ENCODE measurements at places on chromosomes 11 and 22.
A peak's percentile ranks its signal among the peaks of the same experiment; 100 is the strongest.

DNA sequence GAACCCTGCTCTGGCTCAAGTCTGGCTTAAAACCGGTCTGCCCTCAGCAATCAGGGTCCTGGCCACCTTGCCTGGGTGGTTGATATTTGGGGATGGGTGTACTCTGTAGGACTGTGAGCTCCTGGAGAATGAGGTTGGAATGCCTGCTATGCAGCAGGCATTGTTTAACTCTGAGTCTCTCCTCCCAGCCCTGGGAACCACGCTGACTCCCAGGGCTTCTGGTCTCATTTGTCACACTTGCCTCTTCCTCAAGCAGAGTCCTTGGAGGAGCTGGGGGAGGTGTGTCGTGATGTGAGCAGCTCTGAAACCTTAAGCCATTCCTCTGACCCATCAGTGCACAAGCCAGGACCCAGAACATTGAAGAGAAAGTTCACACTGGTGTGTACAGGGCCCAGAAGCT is 340.1 kb downstream of the MN1 start:
- DNase-seq = peak; percentile 80

DNA sequence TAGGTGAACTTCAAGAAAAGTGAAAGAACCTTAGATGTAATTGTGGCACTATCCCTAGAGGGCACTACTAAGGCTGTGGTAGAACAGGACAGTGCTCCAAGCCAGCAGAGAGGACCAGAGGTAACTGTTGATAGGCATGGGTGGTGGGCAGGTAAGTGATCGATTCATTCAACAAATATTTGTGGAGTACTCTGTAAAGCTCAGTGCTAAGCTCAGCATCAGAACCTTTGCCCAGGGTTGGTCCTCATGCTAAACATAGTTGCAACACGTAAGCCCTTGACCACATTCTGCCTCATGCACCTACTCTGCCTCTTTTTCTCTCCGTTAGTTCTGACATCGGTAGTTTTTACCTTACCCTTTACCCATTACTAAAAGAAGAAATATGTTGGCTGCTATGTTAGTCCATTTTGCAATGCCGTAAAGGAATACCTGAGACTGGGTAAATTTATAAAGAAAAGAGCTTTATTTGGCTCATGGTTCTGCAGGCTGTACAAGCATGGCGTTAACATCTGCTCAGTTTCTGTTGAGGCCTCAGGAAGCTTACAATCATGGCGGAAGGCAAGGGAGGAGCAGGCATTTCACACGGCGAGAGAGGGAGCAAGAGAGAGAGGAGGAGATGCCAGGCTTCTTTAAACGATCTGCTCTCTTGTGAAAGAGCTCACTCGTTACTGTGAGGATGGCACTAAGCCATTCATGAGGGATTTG is 18.4 kb upstream of the NNMT start:
- DNase-seq = no peak

DNA sequence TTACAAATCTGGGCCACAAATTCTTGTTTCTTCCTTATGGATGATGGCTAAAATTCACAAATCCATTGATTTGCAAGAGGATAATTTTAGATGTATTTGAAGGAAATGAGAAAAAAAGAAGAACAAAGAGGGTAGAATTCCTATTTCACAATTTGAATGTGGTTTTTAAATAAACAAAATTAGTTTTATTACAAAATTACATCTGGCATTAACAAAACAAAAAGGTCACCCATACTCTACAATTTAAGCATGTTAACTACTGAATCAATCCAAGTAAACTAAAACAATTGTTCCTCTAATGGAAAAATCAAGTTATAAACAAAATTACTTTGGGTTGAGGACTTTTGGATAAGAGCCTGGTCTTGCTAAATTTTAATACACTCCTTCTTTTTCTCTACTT is 242.0 kb downstream of the METTL15 start:
- no peak for DNase-seq

- DNase-seq = no peak
Measured at GRCh38 chr11:57599381-57599780, 1.9 kb downstream of the SERPING1 start.

- no peak for DNase-seq
Measured at GRCh38 chr11:67051180-67051893, 5.3 kb upstream of the RHOD start.

- no peak for DNase-seq
Measured at GRCh38 chr11:2760196-2760871, 60.5 kb upstream of the KCNQ1OT1 start.

GRCh38 chr11:11403763-11404725 is 51.0 kb upstream of the CSNK2A3 start:
- DNase-seq = no peak

All from SW 1271 (cell line).